ENCODE measurements at places on chromosomes 2 and 18.

DNA sequence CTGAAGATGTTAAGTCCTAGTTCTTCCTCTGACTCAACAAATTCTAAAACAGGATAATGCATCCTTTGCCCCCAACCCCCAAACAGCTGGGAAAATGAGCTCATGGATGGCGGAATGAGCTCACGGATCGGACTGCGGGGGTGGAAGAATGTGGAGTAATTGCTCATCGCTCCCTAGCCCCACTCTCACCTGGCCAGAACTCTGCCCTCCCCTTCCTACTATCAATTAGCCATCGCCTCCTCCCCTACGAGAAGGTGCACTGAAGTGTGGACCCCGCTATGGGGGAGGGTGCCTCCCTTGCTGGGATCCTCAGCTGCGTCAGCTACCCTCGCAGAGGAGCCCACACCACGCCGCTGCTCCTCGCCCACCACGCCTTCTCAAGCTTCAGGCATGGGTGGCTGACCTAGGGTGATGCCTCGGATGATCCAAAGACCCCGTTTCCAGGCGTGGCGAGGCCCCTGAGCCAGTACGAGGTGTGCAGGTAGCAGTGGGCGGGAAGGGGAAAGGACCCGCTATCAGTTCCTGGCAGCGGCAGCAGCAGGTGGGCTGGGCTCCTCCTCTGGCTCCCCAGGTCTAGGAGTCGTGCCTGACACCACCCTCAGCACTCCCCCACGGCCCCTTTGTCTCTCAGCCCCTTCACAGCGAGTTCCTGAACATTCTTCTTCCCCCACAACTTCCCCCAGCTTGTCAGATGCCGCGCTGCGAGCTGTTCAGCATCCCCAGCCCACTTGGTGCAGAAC lies 82.1 kb upstream of the POMC start:
- DNase-seq, result no peak

GRCh38 chr2:127382831-127383230 lies 4.9 kb downstream of the MAP3K2 start:
- DNase-seq, result no peak

GRCh38 chr18:11943551-11943950 lies 35.4 kb upstream of the MPPE1 start:
- DNase-seq, result no peak

GRCh38 chr2:233761040-233761769 lies 1.1 kb downstream of the UGT1A1 start:
- no peak for DNase-seq

DNA sequence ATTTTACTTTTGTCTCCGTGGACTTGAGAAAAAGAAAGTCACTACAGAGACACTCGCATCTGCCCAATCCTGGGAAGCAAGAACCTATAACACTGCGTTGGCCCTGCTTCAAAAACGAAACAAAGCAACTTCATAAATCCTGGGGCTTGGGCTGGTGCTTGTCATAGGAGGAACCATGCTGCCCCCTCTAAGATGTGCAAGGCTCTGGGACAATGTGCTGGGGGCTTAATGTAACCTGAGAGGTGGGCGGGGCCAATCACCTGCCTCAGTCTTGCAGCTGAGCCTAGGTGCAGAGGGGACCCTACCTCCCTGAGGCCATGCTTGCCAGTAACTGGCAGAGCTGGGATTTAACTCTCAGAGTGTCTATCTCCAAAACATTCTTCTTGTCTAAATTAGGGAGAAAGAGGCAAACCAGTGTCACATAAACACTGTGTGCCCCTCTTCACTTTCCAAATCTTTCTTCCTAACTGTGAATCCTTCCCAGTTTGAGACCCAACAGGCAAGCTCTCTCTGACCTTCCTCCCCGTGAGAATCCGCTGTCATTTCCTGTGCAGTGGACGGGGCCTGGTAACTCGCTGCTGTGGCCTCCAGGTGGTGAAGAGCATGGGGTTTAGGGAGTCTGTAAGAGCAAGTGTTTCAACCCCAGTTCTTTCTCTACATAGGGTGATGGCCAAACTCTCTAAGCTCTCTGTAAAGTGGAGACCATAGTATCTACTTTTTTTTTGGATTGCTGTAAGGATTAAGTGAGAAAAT lies 115.1 kb downstream of the ACKR3 start:
- DNase-seq, result no peak

GRCh38 chr2:120824246-120824645 lies 88.6 kb downstream of the GLI2 start:
- DNase-seq, result no peak

- no peak for DNase-seq
Measured at GRCh38 chr18:28189400-28190239, 12.7 kb upstream of the CDH2 start.

DNA sequence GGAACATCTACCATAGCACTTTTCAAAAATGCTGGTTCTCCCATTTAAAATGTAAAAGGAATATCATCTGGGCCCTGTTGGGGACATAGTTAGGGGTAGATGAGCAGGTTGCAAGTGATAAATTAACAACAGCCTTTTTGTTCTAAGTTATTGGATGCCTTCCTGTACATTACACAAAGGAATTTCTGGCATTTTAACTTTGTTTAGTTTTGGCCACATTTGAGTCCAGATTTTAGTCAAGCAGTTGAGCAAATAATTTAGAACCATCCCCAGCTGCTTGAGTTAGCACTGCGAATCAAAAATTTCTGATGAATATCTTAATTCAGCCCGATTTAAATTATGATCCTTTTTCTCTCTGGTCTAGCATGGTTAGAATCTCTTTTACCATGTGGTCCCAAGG lies 124.4 kb downstream of the TTC27 start:
- no peak for DNase-seq

GRCh38 chr2:159108181-159108893 lies 139.9 kb downstream of the TANC1 start:
- DNase-seq, result no peak

- peak; percentile 92 for DNase-seq
Measured at GRCh38 chr2:24399434-24400206, 39.3 kb upstream of the ITSN2 start.

GRCh38 chr2:160269365-160269764 lies 69.3 kb upstream of the ITGB6 start:
- DNase-seq, result no peak

DNA sequence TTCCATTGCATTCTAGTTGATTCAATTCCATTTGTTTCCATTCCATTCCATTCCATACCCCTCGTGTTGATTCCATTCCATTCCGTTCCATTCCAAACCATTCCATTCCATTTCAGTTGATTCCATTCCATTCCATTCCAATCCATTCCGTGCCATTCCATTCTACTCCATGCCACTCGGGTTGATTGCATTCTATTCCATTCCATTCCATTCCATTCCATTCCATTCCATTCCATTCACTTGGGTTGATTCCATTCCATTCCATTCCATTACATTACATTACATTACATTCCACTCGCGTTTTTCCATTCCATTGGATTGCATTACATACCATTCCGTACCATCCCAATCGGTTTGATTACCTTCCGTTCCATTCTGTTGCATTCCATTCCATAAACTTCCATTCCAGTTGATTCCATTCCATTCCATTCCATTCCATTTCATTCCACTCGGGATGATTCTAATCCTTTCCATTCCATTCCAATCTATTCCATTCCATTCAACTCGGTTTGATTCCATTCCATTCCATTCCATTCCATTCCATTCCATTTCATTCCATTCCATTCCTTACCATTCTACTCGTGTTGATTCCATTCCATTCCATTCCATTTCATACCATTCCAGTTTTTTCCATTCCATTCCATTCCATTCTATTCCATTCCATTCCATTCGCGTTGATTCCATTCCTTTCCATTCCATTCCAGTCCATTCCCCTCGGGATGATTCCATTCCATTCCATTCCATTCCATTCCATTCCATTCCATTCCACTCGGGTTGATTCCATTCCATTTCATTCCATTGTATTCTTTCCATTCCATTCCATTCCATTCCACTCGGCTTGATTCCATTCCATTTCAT lies 1140.4 kb downstream of the RPIA start:
- no peak for DNase-seq

GRCh38 chr2:109458512-109458911 lies 155.3 kb downstream of the SEPTIN10 start:
- no peak for DNase-seq

DNA sequence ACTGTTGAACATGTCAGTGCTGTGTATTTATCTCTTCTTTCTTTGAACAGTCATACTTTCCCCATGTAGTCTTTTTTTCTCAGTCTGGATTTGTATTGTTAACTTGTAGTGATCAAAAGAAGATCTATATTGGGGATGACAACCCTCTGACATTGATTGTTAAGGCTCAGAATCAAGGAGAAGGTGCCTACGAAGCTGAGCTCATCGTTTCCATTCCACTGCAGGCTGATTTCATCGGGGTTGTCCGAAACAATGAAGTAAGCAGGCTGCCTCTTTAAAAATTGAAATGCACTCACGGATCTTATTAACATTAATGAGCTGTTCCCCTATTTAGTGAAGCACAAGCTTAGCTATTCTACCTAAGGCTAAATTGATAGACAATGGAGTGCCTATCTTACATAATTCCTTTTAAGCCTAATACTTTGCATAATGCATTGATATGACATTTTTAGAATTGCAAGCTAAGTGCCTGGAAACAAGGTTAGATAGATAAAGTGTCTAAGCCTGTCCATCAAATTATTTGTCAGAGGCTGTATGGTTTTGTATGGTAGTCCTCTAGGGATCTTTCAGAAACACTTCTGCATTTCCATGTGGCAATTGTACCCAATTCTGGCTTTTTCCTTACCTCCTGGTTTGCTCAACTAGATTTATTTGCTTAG lies 29.3 kb upstream of the FAM171B start:
- DNase-seq, result no peak

Data from NCI-H345 (cell line).